ENCODE measurements at places on chromosomes 2 and 18. TPM values are rescaled to one million over a fixed set of nuclear protein-coding genes. Genes with fewer than 3 reads are reported as not detected.

Gene KCNG2
- not detected for total RNA-seq

Gene GPR155
- 6.6 TPM for total RNA-seq

GRCh38 chr2:11589316-11589940 lies 55.6 kb downstream of the GREB1 start:
- no peak for DNase-seq

DNA sequence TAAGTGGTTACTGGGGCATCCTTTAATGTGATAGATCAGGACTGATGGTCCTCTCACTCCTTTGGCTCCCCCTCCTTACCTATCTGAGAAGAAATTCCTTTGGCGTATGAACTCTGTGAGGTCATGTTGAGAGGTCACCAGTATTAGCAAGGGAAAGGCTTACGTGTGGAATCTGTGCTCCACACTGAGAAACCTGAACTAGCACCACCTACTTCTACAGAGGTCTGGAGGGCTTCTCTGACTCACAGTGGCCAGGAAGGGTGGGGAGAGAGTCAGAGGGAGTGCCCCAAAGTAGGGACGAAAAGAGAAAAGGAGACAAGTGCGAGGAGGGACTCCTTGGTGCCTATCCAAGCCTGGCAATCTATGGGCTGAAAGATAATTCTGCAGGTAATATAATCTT lies 348.6 kb downstream of the TNS1 start:
- no peak for DNase-seq

GRCh38 chr2:154709215-154709614 lies 10.7 kb downstream of the KCNJ3 start:
- no peak for DNase-seq

- DNase-seq, result peak; percentile 73
Measured at GRCh38 chr2:197108758-197109157, 182.3 kb upstream of the PGAP1 start.

Measured in uterus (tissue), 4 donors.